ENCODE measurements at places on chromosomes 12 and 14. TPM values are rescaled to one million over a fixed set of nuclear protein-coding genes. Genes with fewer than 3 reads are reported as not detected.

CAPS2 gene
- 12.7 TPM for total RNA-seq

KRT78 gene
- total RNA-seq: not detected

RASSF9 gene
- total RNA-seq: 4.0 TPM

RFLNA gene
- total RNA-seq: 20.8 TPM

- no peak for DNase-seq
Observed at GRCh38 chr12:113208041-113208934, 13.0 kb upstream of the TPCN1 start.

GRCh38 chr14:96565811-96566210 is 63.6 kb downstream of the PAPOLA start:
- DNase-seq: no peak

DNA sequence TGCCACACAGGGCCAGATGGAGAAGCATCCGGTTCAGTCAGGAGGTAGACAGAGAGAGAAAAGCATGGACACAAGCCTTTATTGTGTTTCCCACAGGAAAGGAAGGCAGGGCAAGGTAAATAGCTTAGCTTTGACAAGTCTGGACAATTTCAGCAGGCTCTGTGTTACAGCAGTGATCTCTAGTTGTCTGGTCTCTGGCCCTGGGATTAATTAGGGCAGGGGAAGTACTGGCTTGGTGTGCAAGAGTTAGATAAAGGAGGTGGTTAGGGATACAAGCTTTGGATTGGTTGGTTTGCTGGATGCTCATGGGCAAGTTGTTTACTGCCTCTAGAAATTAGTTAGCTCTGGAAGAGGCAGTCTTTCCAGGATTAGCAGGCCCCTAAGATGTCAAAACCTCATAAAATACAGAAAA is 15.1 kb upstream of the NGDN start:
- DNase-seq: no peak

All from progenitor cell of endocrine pancreas (in vitro differentiated cells).